ENCODE measurements at places on chromosomes 12 and 14.

DNA sequence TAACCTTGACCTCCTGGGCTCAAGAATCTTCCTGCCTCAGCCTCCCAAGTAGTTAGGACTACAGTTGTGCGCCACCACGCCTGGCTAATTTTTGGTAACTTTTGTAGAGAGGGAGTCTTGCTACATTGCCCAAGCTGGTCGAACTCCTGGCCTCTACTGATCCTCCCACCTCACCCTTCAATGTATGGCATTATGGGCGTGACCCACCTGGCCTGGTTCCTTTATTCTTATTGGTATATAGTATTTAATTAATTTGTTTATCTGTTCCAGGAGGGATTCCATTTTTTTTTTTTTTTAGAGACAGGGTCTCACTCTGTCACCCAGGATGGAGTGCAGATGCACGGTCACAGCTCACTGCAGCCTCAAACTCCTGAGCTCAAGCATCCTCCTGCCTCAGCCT, 40.9 kb upstream of the EAPP start:
- no peak for DNase-seq

GRCh38 chr14:87497301-87497700, 495.7 kb downstream of the GALC start:
- DNase-seq = no peak

GRCh38 chr12:115860619-115861018, 416.9 kb downstream of the MED13L start:
- no peak for DNase-seq

DNA sequence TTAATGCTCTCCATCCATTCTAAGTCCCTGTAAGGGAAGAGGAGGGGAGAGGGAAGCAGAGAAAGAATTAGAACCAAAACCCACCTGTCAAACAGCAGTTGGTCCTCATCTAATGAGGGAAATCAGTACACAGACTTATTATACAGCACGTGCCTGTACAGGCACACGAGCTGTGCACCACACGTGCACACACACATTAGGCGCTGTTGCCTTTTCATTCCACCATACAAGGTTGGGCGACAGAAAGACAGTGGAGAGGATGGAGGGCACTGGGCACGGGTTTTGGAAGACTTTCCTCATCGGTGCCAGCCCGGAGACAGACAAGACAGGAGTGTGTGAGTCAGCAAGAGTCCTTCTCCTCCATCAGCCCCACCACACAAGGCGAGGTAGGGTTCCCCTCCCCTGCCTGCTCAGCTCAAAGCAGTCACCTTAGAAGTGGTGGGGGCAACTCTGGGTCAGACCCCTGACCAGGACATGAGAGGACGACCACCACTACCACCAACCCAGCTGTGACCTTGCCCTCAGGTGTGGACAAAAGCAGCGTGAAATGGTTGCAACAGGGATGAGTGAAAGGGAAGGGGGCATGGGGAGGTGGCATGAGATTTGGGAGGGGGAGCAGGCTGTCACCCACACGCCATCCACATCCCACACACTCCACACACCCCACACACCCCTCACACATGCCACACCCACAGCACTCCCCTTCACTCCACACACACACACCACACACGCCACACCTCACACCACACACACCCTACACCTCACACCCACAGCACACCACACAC, 80.7 kb downstream of the ACTN1 start:
- DNase-seq = no peak

- DNase-seq = no peak
Measured at GRCh38 chr14:67410313-67410712, 1.7 kb downstream of the PLEK2 start.

DNA sequence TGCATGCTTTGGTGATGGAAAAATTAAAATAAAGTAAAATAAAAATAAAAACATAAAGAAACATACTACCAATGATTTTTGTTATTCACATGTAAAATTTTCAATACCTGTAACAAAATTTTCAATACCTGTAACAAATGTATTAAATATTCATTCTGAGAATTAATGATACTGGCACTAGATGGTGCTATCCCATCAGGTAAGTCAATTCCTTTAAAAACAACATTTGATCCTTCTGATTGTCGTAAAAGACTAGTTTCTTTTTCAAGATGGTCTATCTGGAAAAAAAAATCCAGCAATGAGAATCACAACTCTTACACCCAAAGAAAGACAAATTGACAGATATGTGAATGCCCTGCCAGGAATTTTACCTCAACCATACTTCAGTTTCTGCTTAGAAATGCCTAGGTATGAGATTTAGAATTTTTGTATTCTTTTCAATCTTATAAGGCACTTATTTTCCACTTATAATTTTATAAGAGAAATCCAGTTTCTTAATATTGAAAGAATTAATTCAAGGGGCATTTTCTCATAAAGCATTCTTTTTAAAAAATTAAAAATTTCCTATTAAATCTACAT, 30.7 kb downstream of the CEP290 start:
- peak; percentile 26 for DNase-seq

GRCh38 chr14:94161981-94162380, 12.1 kb upstream of the PPP4R4 start:
- peak; percentile 39 for DNase-seq

DNA sequence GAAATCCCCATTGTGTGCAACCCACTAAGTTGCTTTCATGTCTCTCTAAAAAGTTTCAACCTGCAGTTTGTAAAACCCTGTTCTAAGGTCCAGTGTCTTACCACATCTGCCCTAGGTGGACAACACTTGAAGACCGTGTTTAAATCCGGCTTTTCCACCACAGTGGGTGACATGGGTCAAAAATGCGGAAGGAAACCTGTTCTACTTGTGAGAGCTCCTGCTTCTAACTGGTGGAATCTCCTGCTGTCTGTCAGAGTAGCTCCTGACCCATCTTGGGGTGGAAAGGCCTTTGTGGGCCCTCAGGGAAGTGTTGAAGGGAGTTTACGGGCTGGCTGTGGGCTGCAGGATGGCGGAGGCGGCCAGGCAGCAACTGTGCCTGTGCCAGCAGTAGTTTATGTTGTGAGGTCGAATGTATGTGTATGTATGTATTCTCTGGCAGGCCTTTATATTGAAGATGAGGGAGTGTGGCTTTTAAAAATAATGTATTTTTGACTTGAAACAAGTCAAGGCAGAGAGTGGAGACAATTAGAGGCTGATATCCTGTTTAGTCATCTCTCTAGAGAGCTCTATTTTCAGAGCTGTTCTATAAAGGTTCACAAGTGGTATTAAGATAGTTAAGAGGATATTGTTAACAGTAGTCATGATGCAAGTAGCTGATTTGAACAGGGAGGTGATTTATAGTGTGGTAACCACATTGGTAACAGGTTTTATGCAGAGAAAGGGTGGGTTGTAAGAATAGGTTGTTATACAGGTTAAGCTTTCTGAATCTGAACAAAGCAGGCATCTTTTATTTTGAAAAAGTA, 67.0 kb downstream of the PRKCH start:
- peak; percentile 57 for DNase-seq

- DNase-seq = no peak
Measured at GRCh38 chr14:66105815-66106214, 380.4 kb upstream of the CCDC196 start.

DNA sequence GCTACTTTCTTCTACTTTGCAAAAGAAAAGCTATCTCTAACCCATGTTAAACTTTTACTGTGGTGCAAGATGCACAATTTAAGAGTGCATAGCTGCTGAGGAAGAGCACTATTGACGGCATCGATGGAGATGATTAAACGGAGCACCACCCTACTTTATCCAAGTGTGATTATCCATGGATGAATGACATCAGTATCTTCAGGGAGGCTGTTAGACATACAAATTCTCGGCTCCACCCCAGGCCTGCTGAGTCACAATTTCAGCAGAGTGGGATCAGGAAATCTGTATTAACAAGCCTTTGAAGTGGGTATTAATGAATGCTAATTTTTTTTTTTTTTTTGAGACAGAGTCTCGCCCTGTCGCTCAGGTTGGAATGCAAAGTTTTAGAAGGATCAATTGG, 16.2 kb downstream of the SLC2A14 start:
- DNase-seq = no peak

GRCh38 chr12:27001663-27002062, 12.5 kb downstream of the TM7SF3 start:
- DNase-seq = peak; percentile 57

DNA sequence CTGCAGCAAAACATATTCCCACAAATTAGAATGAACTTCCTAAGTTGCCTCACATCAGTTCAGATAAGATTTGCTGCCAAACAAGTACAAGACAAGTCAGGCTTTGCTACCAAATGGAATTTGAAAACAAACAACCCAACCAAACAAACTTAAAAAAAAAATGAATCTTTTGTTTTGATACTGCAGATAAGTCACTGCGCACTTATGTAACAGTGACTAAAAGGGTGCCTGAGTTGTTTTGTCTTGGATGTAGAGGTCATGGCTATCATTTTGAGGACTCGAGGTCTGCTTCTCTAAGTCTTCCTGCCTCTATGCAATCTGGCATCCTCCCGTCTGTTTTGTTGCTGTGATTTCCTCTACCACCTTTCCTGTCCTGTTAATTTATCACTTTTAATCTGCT, 11.1 kb upstream of the EPS8 start:
- no peak for DNase-seq

DNA sequence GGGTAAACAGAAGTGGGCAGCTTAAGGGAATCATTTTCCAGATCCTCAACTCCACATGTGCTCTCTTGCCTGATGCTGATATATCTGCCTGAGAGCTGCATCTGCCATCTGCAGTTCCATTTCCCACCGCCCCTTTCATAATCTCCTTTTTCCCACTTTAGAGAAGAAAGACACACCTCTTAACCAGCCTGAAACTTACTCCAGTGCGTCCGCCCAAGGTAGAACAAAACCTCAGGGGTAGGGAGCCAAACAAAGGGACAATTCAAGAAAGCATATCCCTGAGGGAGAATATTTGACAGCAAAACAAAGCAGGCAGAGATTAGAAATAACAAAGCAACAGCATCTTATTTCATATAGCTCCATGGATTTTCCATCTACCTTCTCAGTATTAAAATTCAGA, 4.3 kb downstream of the MDM1 start:
- no peak for DNase-seq

DNA sequence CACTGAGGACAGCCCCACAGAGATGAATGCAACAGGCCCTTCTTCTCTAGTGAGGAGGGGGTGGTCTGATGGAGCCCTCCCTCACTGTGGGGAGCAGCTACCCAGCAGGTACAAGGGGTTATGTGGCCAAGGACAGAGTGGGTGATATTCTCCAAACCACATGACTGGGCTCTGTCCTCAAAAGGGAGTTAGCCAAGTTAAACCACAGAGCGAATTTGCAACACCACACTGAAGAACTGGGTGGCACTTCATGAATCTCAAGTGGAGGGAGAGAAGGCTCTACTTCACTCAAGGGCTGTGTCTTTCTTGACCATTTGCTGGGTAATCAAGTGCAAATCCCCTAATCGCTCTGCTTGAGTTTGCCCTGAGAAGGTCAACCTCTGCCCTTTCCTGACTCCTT, 12.5 kb downstream of the GPR68 start:
- DNase-seq = peak; percentile 55

- DNase-seq = no peak
Measured at GRCh38 chr14:103727313-103727980, 11.8 kb downstream of the ZFYVE21 start.

- no peak for DNase-seq
Measured at GRCh38 chr14:54048311-54048710, 91.7 kb upstream of the BMP4 start.

- peak; percentile 20 for DNase-seq
Measured at GRCh38 chr12:123384318-123384993, 524 bp downstream of the KMT5A start.

GRCh38 chr14:21087294-21088091, 11.0 kb downstream of the ZNF219 start:
- DNase-seq = peak; percentile 74

DNA sequence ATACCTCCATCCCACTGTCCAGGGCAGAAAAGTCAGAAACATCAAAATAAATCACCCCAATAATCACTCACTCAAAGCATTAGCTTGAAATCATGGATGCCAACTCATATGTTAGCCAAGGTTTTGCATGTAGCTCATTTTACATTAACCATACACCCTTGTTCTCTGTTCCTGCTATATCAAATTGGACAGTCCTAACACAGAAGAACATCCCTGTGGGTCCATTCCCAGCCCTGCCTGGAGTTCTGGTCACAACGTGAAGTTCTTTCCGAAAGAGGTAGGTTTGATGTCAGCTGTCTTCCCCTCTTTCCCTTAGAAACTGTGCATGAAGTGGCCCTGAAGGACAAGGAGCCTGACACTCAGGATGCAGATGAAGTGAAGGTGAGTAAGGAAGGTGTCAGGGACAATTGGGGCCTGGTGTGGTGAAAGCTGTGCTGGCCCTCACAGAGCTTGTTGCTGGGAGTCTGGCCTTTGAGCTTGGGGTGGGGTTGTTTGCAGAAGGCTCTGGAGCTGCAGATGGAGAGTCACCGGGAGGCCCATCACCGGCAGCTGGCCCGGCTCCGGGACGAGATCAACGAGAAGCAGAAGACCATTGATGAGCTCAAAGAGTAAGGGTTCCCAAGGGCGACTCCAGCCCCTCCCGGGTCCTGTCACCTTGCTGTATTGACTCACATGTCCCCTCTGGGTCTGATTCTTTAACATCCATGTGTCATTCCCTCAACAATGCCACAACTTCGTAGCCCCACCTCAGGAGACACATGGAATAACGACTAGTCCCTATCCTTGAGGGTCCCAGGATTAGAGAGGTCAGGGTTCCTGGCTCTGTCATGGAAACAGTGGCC, 15.0 kb upstream of the PIP4K2C start:
- no peak for DNase-seq

- DNase-seq = no peak
Measured at GRCh38 chr14:51877810-51878209, 17.4 kb downstream of the GNG2 start.

GRCh38 chr14:104638190-104638589, 33.6 kb upstream of the TMEM179 start:
- no peak for DNase-seq

DNA sequence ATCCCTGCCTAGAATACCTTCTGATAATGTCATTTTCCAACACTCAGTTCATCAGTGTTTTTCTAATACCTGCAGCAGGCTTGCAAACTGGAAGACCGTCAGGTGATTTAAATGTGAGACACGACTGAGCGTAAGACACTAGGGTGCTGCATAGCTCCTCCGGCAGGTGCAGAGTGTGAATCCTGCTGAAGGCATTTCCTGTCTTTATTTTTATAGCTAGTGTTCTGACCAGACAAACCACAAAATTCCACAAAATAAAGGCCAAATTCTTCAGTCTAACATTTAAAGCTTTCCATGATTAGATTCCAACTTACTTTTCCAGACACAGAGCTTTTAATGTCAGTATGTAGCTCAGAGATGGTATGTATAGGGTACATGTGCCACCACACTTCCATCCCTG, 70.7 kb downstream of the BBS10 start:
- DNase-seq = no peak

GRCh38 chr14:100698666-100699448, 27.8 kb upstream of the DLK1 start:
- no peak for DNase-seq

DNA sequence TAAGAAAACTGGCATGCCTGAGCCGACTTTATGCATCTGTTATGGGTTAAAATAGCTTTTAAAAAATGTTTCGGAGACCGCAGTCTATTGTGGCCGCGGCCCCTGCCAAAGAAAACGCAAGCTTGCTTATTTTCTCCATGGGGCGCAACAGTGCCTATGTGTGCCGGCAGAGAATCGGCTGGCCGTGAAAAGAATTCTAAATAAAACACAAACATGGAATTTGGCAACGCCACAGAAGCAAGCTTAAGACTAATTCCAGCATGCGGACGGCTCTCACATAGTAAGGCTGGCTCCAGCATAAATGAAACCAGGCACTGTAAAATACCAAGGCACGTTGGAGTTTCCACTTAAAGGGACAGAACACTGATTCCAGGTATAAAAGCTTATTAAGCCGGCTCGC, 56.7 kb downstream of the BCL11B start:
- DNase-seq = no peak

GRCh38 chr14:53537422-53538315, 384.5 kb upstream of the DDHD1 start:
- no peak for DNase-seq

- DNase-seq = no peak
Measured at GRCh38 chr14:53946071-53946403, 10.6 kb downstream of the BMP4 start.
